Activated CD8-positive, alpha-beta memory T cell treated with anti-CD3 and anti-CD28 coated beads, Interleukin-2, amount 10 ng/mL, durations not matched to agents 7 days and 5 days (primary cell): ENCODE measurements at places on chromosomes 7 and 10.

GRCh38 chr10:89095701-89096391 lies 105.2 kb downstream of the FAS start:
- DNase-seq: no peak

DNA sequence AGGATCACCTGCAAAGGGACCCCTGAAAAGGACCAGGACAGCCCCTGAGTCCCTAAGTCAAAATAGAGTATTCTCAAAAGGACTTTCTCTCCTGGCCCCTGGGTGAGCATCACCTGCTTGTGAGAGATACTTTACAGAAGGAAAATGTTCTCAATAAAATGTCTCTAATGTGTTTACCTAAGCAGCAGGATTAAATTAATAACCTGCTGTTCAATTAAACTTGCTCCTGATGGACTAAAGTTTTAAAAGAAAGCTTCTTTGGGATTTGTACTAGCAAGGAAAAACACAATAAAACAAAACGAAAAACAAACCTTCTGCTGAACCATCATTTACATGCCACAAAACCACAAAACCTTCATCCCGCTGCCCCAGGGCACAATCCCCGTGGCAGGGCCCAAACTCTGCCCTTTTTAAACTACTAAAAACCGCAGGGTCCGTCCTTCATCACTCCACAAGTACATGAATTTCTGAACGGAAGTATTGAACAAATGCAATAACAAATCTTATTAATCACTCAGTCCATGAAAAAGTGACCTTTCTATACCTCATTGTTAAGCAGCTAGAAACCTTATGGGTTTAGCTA lies 197.7 kb downstream of the TCERG1L start:
- no peak for DNase-seq

- no peak for DNase-seq
These were observed 62.1 kb downstream of the OR13A1 start for GRCh38 chr10:45253183-45253914.

DNA sequence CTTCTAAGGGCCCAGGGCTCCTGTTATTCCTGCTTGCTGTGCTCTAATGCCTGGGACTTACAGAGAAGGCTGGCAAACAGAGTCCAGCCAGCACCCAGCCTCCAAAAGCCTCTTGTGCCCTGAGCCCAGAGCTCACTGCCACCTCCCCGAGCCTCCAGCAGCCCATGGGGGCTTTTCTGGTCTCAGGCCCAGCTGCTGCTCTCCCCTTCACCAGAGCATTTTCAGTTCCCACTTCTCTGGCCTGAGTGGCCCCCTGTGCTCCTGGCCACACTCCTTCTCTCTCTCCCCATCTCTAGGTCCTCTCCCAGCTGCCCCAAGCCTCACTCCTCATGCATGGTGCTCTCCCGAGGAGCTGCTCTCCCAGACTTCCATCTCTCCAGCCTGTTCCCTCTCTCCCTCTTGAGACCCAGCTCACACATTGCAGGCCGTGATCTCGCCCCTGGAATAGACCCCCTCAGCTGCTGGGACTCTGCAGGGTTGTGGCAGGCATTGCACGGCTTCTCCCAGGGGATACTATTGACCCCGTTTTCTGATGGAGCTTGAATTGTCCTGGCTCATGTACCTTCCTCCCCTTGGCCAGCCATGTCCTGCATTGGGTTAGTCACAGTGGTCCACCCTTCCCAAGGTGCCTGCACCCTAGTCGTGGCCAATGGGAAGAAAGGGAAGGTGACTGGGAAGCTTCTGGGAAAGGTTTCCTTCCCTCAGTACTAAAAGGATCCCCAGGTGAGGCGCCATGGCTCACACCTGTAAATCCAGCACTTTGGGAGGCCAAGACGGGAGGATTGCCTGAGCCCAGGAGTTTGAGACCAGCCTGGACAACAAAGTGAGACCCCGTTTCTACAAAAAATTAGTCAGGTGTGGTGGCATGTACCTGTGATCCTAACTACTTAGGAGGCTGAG lies 9.0 kb upstream of the RASSF4 start:
- DNase-seq: peak; percentile 31

DNA sequence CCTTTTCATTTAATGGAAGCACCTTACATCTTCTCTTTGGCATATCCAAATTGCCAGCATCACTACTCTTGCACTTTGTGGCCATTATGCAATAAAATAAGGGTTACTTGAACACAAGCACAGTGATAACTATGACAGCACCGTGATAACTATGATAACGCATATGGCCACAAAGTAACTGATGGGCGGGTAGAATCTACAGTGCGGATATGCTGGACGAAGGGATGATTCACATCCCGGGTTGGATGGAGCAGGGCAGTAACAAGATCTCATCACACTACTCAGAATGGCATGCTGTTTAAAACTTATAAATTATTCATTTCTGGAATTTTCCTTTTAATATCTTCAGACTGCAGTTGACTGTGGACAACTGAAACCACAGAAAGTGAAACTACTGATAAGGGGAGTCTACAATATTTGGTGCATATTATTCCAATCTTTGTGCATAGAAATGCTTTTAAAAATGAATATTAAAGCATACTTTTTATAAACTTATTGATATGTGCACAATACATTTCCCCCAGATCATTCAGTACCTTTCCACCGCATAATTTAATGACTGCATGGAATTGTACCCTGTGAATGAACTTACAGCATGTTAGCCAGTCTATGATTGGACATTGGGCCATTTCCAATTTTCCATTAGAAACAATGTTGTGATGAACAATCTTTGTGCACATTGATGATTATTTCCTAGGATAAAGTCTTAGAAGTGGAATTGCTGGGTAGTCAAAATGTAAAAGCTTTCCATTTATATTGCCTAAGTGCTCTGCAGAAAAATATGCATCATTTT lies 136.4 kb downstream of the WNT2 start:
- no peak for DNase-seq

DNA sequence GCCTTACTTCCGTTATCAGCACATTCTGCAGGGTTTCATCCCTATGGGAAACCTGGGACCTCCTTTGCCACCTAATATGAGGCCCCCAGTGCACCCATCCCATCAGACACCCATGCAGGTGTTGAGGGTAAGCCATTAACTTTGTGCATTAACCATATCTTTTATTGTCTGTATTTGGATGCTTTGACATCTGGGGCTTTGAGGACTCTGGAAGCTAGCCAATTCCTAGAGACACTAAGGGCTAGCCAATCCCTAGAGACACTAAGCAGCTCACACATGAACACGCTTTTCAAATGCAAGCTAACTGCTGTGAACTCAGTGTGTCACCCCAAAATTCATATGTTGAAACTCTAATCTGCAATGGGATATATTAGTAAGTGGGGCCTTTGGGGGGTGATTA lies 272.5 kb upstream of the COBL start:
- DNase-seq: no peak

GRCh38 chr7:84975586-84976185 lies 211.2 kb downstream of the SEMA3D start:
- DNase-seq: no peak

DNA sequence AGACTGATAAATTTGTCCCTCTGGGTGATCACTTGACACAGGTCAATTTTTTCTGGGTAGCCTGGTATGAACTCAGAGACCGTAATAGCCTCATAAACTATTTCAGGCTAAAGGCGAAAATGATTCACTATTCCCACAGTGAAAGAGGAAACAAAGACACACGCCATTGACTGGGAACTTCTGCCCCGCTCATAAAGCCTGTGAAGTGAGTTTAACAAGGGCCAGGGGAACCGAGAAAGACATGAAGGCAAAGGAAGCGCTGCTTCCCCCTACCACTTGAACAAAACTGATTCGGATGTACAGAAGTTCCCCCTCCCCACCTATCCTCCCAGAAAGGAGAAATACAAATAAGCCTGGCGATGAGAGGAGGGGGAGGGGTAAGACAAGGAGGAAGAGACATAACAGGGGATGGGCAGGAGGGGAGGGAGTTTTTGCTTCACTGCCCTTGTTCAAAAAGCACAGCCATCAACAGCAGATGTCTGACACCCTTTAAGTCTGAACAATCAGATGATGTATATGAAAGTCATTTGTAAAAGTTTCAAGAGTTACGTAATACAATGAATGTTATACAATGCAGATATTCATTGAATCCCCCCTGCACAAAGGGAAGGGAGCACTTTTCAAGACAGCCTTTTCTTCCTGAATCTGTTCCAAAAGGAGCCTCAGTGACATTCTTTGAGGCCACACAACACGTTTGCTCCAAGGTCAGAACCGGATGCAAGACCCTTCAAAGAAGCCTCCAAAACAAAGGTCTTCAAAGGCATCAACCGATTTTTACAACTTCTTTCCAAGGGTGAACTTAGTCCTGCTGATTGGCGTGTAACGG lies 734 bp downstream of the ABCB4 start:
- DNase-seq: no peak

- no peak for DNase-seq
These were observed 1028.5 kb upstream of the PHF14 start for GRCh38 chr7:9945131-9945530.

- no peak for DNase-seq
These were observed 30.2 kb downstream of the SLC39A12 start for GRCh38 chr10:17981766-17982380.

DNA sequence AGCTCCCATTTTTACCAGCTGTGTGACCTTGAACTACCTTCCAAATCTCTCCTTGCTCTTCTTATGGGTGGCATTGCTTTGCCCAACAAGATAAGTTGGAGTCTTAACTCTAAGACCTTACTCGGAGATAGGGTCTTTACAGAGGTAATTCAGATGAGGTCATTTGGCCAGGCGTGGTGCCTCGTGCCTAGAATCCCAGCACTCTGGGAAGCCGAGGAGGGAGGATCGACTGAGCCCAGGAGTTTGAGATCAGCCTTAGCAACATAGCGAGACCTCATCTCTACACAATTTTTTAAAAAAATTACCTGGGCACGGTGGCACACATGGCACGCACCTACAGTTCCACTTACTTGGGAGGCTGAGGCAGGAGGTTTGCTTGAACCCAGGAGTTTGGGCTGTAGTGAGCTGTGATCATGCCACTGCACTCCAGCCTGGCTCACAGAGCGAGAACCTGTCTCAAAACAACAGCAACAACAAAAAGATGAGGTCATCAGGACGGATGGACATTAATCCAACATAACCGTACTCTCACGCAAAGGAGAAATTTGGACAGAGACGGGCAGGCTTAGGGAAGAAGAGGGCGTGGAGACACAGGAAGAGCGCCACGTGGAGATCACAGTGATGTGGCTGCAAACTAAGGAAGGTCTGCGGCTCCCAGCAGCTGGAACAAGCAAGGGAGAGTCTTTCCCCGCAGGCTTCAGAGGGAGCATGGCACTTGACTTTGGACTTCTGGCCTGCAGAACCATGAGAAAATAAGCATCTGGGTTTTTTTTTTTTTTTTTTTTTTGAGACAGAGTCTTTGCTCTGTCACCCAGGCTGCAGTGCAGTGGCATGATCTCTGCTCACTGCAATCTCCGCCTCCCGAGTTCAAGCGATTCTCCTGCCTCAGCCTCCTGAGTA lies 122.3 kb upstream of the CARD11 start:
- DNase-seq: no peak

DNA sequence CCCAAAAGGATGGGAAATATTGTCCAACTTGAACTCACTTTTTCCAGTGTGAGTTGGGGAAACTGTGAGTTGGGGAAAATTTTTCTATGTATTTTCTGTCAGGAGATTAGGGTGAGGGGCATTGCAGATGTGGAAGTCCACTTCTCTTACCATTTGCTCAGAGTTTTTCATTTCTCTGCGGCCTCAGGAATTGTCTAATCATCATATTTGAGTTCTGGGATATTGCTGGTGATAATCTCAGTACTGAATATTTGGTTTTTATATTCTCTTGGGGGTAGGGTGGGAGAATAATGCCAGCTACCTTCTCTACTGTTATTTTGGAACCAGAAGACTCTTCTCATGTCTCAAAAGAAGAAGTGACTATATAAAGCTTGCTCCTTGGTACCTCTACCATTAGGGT lies 141.3 kb upstream of the SLC13A1 start:
- DNase-seq: no peak

DNA sequence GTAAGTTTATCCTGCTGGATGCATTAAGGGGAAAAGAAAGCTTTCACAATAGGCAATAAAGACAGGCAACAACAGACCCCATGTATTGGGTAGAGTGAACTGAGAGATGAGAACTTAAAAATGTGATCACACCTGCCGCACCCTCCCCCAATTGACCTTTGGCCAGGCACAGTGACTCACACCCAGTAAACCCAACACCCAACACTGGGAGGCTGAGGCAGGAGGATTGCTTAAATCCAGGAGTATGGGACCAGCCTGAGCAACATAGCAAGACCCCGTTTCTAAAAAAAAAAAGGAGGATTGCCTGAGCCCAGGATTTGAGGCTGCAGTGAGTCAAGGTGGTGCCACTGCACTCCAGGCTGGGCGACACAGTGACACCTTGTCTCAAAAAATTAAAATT lies 86.9 kb downstream of the MPP7 start:
- no peak for DNase-seq

- no peak for DNase-seq
These were observed 27.9 kb upstream of the PCBD1 start for GRCh38 chr10:70916241-70916640.

GRCh38 chr10:88473989-88474883 lies 108.9 kb downstream of the RNLS start:
- DNase-seq: no peak

- no peak for DNase-seq
These were observed 354 bp upstream of the GIMAP5 start for GRCh38 chr7:150736864-150737263.

DNA sequence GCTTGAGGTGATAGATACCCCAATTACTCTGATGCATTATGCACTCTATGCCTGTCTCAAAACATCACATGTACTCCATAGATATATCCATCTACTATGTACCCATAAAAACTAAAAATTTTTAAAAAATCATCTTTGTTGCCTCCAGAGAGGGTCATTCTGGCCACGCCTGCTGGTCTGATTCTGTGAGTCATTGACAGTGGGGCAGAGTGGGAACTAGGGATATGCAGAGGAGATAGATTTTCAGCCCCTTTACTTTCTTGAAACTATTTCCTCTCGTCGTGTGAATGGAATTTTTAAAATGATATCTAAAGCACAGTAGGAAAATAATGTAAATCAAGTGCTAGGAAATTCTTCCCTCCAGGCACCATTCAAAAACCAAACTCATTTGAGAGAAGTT lies 715.0 kb upstream of the NRP1 start:
- no peak for DNase-seq

GRCh38 chr10:110042181-110042580 lies 34.4 kb downstream of the ADD3 start:
- no peak for DNase-seq

GRCh38 chr10:75159519-75159918 lies 48.1 kb downstream of the SAMD8 start:
- no peak for DNase-seq

- DNase-seq: no peak
These were observed 45.4 kb downstream of the PAX2 start for GRCh38 chr10:100790761-100791208.

GRCh38 chr7:39606352-39606751 lies 17.0 kb upstream of the RALA start:
- no peak for DNase-seq

DNA sequence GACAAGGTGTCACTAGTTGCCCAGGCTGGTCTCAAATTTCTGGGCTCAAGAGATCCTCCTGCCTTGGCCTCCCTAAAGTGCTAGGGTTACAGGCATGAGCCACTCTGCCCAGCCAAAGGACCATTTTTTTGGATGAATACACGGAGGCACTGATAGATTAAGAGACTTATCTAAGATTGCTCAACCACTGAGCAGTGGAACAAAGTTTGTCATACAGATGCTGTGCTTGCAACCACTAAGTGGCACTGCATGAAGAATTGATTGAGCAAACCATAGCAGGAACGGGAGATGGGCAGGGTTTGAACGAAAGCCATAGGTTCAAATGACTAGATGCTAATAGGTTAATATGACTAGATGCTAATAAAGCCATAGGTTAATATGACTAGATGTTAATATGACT lies 61.1 kb downstream of the EBLN1 start:
- no peak for DNase-seq

GRCh38 chr7:100673942-100674410 lies 436 bp downstream of the GNB2 start:
- peak; percentile 67 for DNase-seq
